HFFc6 (cell line): ENCODE measurements at places on chromosomes 16 and 17. TPM values are rescaled to one million over a fixed set of nuclear protein-coding genes. Genes with fewer than 3 reads are reported as not detected.

The PYDC1 gene
- total RNA-seq, result not detected in 3 replicates

The BCAS3 gene
- 13.1 and 15.1 TPM in 2 replicates for total RNA-seq

The PTX4 gene
- 0.21 to 0.24 TPM in 2 of 3 replicates, not detected in the other for total RNA-seq

The CCL4L2 gene
- not detected in 3 replicates for total RNA-seq

The CBLN1 gene
- not detected in 2 replicates for total RNA-seq

The HLF gene
- total RNA-seq, result not detected in 3 replicates

The PPM1E gene
- total RNA-seq, result not detected in 3 replicates

The CX3CL1 gene
- total RNA-seq, result not detected in 2 replicates

The MYH11 gene
- total RNA-seq, result 0.23 and 0.26 TPM in 2 replicates

The ELOB gene
- 356 to 467 TPM (median 368 TPM) in 3 replicates for total RNA-seq

The SPATA32 gene
- total RNA-seq, result not detected in 3 replicates

The ZDHHC1 gene
- 2.2 to 4.0 TPM (median 3.8 TPM) in 3 replicates for total RNA-seq

The KRT14 gene
- total RNA-seq, result 0.18 and 1.5 TPM in 2 replicates

The C17orf100 gene
- total RNA-seq, result 1.0 and 1.7 TPM in 2 replicates

The HBA1 gene
- not detected in 3 replicates for total RNA-seq

The ATP2A1 gene
- 0.53 to 0.75 TPM (median 0.69 TPM) in 3 replicates for total RNA-seq

The FBXO39 gene
- total RNA-seq, result not detected in 3 replicates

The TAC4 gene
- not detected in 3 replicates for total RNA-seq

The HOXB5 gene
- not detected in 3 replicates for total RNA-seq

The NEUROD2 gene
- total RNA-seq, result not detected in 3 replicates

The ADCY7 gene
- total RNA-seq, result 31.2 to 43.6 TPM (median 37.1 TPM) in 3 replicates

The PABPN1L gene
- total RNA-seq, result not detected in 3 replicates

The WSB1 gene
- 62.4 to 73.4 TPM (median 65.7 TPM) in 3 replicates for total RNA-seq

The BAIAP3 gene
- total RNA-seq, result 0.19 to 0.65 TPM (median 0.58 TPM) in 3 replicates
